ENCODE measurements at places on chromosomes 1 and 21.

- no peak for DNase-seq
Observed at GRCh38 chr21:44695641-44696040, 1.3 kb upstream of the KRTAP10-12 start.

DNA sequence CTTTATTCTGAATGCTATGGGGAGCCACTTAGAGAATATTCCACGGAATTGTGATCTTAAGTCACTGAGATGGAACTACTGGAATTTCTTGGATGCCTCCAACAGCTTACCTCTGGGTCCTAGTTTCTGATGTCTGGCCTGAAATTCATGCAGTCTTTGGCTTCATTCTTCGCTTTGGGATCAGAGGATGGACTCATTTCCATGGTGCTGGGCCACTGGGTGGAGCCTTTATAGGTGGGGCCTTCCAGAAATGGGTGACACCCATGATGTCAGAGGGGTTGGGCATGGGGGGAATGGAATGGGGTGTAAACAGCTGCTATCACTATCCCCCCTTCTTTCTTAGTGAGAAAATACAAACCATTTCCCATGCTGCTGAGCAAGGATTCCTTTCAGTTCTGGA is 73.7 kb upstream of the FGGY start:
- DNase-seq, result no peak

- no peak for DNase-seq
Observed at GRCh38 chr1:201758499-201759050, 70.4 kb upstream of the IPO9 start.

GRCh38 chr1:65896721-65897120 is 104.0 kb downstream of the PDE4B start:
- DNase-seq, result no peak

GRCh38 chr21:45006536-45007095 is 66.8 kb downstream of the SLX9 start:
- DNase-seq, result no peak

GRCh38 chr1:214808845-214809460 is 206.0 kb downstream of the CENPF start:
- DNase-seq, result no peak

GRCh38 chr1:93990010-93990409 is 80.8 kb upstream of the GCLM start:
- peak; percentile 17 for DNase-seq

- peak; percentile 94 for DNase-seq
Observed at GRCh38 chr1:21317035-21317689, 26.9 kb upstream of the ECE1 start.

DNA sequence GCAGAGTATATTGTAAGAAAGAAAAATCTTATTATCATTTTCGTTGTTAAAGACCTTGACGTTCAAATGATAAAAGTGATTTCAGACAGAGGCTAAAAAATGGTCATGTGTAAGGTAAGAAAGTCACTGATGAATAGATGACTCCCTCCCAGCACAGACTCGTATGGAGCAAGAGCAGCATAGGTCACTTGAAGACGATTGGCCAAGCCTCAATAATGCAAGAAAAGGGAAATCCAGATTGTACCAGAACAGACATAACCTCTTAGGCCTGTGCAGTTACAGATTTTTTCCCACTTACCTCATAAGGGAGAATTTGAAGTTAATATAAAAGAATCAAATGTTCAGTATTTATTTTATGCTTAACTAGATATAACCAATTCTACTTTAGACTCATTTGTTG is 16.3 kb upstream of the OLFML2B start:
- DNase-seq, result no peak

DNA sequence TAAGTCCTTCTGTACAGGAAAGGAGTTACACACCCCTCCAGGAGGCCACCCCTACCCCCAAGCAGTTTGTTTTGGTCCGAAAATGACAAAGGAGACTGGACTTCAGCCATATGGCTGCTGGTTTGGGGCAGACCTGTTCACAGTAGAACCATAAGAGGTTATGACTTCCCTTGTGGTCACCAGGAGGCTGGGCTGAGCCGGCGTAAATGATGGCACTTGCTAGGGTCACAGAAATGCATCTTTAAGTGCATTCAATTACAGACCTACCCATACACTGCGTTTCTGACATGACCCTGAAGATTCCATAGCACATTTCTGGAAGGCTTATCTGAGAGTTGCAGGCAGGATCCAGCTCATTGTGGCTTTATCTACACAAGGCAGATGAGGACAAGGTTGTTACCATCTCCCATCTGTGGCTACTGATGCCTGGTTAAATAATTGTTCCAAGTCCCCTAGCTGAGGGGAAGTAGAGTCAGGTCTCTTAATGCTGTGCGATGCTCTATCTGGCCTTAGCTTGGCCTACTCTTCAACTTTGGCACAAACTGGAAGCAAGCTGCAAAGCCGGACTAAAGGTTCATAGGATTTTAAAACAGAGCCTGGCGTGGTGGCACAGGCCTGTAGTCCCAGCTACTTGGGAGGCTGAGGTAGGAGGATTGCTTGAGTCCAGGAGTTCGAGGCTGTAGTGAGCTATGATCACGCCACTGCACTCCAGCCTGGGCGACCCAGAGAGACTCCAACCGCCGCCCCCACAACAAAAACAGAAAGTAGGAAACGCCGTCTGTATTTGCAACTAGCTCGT is 1.7 kb upstream of the TRIM67 start:
- no peak for DNase-seq

DNA sequence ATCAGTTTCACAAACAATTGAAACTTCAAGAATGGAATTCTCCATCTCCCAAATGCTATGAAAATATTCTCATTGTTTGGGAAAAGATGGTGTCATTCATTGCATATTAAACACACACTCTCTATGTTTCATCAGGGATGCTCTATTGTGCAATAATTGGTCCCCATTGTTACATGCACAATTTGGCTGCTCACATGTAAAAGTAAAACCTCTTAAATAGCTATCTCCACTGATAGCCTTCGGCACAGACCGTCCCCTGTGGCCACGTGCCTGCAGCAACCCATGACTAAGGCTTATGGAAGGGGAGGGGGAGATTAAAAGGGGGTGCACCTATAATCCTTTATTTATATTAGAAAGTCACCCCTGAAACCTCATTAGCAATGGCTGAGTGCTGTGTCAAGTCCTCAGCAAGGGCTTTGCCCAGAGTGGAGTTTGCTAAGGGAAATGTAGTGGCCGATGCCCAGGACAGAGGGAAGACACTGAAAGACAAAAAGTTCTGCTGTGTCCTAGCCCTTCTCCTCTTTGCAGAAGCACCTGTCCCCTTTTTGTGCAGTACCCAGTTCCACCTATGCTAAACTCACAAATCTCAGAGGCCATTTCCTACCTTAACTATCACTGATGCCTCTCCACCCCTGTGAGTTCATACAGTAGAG is 309.6 kb upstream of the ESRRG start:
- DNase-seq, result no peak

- peak; percentile 81 for DNase-seq
Observed at GRCh38 chr1:48817505-48818114, 40.9 kb upstream of the BEND5 start.

DNA sequence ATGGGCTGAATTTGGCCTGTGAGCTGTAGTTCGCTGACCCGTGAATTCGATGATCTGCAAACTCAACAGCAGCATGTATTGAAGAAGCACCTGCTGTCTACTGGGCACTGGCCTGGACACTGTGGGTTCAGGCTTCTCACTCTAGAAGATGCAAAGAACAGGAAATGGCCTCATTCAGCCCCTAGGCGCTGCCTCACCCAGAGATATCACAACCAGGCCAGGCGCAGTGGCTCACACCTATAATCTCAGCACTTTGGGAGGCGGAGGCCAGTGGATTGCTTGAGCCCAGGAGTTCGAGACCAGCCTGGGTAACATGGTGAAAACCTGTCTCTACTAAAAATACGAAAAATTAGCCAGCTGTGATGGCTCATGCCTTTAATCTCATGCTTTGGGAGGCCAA is 23.6 kb downstream of the MFAP2 start:
- DNase-seq, result no peak

DNA sequence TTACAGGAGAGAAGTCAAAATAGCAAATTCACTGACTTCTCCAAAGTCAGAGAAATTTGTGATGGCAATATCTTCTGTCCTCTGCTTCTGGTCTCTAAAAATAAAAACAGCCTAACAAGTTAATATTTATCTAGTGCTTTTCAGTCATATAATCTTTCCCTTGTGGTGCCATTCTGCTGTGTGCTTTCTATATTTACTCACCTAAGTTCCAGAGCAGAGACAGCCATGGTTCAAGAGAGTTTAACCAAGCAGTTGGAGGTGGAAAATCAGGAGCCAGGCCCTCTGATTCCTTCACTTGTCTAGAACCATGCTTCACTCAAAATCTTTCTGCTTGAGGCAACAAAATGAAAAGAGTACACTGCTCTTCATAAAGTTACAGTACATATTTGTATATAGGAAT is 39.3 kb downstream of the BRINP2 start:
- no peak for DNase-seq

Data from suppressor macrophage (primary cell).